ENCODE measurements at places on chromosomes 3 and 15. TPM values are rescaled to one million over a fixed set of nuclear protein-coding genes. Genes with fewer than 3 reads are reported as not detected.

Gene SMCO1
- total RNA-seq: not detected

- no peak for DNase-seq
Observed at GRCh38 chr3:196694202-196694638, 17.8 kb downstream of the CEP19 start.

DNA sequence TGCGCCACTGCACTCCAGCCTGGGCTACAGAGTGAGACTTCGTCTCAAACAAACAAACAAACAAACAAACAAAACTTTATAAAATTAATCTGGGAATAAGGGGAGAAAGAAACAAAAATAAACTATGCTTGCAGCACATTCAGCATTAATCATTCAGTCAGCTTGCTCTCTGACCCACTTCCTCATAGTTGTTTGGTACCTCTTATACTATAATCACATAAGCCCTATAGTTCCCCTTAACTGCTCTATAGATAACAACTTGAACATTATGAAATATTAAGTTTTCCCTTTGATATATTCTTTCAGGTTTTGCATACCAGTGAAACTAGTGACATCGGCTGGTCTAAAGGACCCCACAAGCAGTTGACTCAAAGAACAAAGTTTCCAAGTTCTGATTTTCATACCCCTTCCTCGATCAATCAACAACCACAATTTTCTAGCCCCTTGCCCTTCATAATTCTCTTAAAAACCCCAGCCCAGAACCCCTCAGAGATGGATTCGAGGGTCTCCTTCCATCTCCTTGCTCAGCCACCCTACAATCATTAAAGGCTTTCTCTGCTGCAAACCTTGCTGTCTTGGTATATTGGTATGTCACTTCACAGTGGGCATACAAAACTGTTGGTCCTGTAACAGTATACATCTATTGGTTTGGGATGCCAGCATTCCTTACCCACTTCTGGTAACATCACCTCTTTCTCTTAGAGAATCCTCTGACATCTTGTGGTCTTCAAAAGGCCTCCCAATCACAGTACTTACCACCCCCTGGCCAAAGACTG is 26.4 kb downstream of the BCL2L10 start:
- no peak for DNase-seq

DNA sequence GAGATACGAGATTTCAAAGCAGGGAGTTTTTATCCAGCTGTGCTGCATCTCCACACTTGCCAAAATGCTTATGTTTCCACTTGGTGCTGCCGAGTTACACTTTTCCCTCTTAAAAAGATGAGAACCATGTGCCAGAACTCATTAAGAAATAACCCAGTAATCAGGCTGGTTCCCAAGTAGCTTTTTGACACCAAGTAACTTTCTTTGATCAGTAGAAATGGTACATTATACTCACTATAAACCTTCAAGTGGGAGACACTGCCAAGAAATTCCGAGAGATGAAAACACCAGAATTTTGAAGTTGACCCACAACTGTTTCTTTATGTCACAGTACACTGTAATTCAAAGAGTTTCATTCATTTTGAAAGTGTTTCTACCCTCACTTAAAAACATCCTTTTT is 164.6 kb upstream of the CCDC54 start:
- no peak for DNase-seq

- DNase-seq: no peak
Observed at GRCh38 chr3:17836919-17837318, 94.5 kb upstream of the TBC1D5 start.

- no peak for DNase-seq
Observed at GRCh38 chr15:51405693-51406523, 64.5 kb downstream of the GLDN start.

Data from mucosa of gallbladder (tissue), 1 donor.